Adrenal gland (tissue), 19 donors: ENCODE measurements at places on chromosomes 6 and 20.

DNA sequence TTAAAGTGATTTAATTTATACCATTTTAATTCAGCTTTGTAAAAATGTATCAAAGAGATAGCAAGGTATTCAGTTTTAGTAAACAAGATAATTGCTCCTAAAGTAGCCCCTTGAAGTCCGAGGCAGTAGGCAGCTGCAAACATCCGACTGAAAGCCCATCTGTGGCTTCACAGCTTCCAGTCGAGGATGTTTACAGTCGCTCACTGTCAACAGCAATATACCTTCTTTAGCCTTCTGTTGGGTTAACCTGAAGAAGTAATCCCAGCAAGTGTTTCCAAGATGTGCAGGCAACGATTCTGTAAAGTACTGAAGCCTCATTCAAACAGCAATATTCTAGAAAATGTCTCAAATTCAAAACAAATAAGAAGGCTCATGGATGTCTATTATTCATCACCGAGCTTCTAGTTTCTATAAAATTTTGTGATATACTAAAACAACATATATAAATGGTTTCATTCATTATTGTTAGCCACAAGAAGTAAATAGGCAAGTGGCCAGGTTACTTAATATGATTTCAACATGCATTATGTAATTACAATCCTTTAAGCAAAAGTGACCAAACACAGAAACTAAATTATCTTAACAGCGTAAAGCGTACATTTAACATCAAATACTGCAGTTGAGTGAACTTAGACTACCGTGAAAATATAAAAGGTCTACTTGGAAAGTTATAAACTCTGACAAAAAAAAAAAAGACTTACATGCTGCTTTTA, 115.0 kb downstream of the OGFRL1 start:
- no peak for DNase-seq

GRCh38 chr6:150579611-150580010, 20.1 kb upstream of the PLEKHG1 start:
- peak; percentile 28 for DNase-seq

DNA sequence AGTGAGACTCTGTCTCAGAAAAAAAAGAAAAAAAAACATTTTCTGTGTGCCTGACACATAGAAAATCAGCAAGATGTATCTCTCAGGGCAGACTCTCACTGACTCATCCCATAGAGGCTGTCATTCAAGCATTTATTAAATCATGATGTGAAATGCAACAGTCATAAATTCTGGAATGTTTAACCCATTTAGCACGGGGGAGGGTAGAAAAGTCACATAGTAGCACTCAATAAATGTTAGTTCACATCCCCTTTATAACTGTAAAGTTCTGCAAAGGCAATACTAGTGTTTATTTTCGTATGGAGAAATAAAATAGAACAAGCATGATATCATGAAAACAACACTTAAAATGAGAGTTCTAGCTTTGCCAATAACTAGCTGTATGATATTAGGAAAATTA, 15.5 kb upstream of the CARMIL1 start:
- DNase-seq: no peak

- DNase-seq: no peak
Measured at GRCh38 chr6:51868591-51869355, 218.6 kb downstream of the PKHD1 start.

- DNase-seq: no peak
Measured at GRCh38 chr6:47710295-47710694, 11.9 kb downstream of the ADGRF4 start.

DNA sequence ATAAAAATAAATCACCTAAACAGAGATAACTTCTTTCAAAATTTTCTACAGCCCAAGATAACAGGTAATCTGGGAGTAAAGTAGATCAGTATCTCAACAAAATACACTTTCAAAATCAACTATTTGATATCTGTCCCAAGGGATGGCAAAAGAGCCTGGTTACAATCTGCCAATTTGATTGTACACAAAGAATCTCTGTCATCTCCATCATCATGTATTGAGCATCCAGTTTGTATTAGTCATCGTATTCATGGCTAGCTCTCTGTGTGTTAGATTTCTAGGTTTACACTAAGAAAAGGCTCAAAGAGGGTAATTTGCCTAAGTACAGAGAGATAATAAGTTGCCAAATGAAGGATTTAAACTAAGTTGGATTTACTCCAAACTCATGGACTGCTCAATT, 329.0 kb upstream of the NRSN1 start:
- DNase-seq: no peak

DNA sequence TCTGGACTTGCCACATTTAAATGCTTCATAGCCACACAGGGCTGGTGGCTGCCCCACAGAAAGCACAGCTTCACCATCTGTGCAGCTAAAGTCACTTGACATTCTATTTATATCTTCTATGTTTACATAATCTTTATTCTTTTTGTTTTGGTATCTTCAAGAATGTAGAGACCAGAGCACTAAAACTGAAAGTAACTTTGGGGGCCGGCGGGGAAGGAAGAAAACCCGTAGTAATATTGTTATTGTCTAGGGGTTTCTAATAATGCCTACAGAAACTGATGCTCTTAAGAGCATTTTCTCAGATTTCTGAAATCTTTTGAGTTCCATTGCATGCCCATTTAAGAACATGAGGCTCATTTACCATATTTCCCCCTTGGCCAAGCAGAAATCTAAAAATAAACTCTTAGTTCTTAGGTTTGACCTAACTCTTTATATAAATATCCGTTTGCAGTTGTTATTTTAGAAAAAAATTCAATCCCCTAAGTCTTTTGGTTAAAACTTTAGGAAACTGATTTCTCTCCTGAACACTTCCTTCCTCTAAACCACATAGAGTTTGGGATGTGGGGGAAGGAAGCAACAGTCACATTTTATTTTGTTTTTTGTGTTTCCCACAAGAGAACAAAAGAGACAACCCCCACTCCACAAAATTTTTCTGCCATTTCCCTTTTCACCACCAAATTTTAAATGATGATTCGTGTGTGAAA, 207.6 kb downstream of the OGFRL1 start:
- DNase-seq: no peak

DNA sequence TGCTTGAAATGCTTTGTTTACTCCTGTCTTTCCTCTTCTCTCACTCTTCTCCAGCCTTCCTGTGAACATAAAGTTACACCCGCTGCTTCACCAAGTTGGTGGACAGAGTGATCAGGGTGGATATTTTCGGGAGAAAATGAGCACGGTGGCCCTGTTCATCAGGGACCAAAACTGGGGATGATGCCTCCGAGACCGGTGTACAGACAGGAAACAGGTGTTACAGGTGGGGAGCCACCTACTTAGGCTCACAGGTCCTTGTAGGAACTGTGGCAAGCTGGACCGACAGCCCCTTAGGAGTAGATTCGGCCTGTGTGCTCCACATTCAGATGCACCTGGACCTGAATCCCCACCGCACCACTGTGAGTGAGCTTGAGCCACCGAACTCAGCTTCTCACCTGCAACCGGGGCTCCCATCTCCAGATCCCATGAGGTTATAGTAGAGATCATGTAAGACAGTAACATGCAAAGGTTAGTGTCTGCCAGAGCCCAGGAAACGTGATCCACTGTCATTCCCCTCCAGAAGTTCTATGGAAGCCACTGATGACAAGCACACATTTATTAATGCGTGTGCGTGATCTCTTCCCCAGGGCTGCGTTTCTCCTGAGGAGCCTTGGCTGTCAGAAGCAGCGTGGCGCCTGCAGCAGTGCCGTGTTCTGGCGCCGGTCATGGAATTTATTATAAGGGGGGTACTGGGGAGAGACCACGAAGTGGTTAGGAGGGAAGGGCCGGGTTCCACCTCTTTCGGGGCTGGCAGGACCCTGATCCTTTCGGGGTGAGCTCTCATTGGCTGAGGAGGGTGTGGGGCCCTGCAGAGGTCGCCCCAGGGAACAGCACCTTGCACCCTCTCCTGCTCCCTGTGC, 94.2 kb downstream of the ERMARD start:
- no peak for DNase-seq

DNA sequence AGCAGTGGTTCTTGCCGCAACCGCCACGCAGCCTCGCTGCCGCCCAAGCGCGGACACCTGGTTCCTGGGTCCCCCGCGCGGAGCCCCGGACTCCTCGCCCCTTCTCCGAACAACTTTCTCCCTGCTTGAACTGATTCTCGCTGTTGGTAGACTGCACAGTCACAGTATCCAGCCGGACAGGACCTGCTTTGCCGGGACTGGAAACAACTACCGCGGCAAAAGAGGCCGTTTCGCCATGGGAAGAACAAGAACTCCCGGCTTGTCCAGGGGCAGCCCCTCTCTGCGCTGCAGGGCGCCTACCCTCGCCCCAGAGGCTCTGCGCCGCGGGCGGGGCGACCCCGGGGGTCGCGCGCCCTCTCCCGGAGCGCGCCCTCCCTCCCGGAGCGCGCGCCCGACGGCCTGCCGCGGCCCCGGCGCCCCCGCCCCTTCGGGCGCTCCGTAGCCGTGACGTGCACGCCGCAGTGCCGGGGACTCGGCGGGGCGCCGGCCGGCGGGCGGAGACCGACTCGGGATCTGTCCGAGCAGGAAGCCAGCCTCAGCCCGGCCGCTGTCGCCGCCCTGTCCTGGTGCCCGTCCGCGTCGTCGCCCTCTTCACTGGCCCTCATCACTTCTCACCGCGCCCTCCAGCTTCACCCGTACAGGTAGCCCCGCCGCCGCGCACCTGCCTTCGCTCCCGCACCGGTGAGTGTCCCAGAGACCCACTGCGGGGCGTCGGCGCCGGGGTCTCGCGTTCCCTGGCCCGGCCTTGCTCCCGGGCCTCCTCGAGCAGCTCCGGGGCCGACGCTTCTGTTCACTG, at the start of gene MYO6:
TSS of gene MYO6 (plus strand) at position 497 of the 796 bp plus-strand sequence. CDS start 68,309 bp downstream, outside the sequence.
- DNase-seq: peak; percentile 74

DNA sequence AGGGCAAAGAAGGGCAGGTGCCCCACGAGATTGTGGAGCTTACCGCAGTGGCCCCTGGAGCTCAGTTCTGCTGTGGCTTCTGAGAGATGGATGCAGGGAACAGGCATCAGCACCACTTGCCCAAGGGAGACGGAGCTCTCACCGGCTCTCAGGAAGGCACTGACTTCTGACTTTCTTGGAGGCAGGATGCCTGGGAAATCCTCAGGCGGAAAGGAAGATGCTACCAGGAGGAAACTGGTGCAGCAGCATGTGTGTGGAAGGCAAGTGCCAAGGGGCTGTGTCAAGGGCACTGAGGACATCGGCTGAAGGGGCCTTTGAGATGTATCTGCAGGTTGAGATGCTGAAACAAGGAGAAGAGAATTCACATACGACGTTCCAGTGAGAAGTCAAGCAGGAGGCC, 64.0 kb downstream of the FOXA2 start:
- no peak for DNase-seq

DNA sequence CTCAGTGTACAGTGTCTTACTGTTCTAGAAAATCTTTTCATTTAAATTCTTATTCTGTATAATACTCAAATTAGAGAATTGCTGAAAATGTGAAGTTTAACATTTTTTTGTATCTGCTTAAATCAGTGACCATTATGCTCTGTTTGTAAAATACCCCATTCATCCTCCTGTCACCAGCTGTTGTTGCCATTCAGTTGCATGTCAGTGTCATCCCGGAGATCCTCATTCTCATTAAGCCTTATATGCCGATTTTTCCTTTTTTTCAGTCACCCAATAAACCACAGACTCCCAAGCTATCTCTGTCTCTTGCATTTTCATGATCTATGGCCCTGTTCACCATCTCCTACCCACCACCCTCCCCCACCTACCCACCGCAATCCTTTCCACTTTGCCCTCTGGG, 20.4 kb downstream of the GTF2H5 start:
- DNase-seq: no peak

DNA sequence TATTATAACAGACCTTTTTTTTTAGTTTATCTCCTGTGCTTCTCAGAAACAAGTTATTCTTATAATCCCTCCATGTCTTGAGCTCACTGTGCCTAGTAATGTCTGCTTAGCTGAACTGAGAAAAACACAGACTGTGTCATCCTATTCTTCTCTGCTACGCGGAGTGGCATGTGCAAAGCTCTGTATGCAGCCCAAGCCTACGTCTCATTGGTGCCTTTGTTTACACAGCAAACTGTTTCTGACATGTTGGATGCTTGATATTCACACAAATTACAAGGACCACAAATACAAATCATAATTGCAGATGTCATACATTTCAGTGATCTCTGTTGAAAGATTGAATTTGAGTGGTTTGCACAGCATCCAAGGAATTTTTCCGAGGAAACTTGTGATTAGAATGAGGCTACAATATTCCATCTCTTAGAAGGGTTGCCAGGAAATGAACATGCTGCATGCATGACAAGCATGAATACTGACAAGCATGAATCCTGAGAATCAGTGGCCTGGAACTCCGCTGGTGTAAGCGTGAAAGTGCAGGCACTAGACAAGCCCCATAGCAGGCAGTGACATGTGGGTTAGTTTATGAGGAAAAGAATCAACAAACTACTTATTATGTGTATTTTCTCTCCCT, 128.4 kb upstream of the SGK1 start:
- no peak for DNase-seq

GRCh38 chr6:118544105-118544504, 4.0 kb upstream of the PLN start:
- DNase-seq: no peak

- DNase-seq: no peak
Measured at GRCh38 chr6:87721311-87721710, 19.3 kb upstream of the AKIRIN2 start.

GRCh38 chr6:92485487-92485886, 933.9 kb downstream of the EPHA7 start:
- no peak for DNase-seq

DNA sequence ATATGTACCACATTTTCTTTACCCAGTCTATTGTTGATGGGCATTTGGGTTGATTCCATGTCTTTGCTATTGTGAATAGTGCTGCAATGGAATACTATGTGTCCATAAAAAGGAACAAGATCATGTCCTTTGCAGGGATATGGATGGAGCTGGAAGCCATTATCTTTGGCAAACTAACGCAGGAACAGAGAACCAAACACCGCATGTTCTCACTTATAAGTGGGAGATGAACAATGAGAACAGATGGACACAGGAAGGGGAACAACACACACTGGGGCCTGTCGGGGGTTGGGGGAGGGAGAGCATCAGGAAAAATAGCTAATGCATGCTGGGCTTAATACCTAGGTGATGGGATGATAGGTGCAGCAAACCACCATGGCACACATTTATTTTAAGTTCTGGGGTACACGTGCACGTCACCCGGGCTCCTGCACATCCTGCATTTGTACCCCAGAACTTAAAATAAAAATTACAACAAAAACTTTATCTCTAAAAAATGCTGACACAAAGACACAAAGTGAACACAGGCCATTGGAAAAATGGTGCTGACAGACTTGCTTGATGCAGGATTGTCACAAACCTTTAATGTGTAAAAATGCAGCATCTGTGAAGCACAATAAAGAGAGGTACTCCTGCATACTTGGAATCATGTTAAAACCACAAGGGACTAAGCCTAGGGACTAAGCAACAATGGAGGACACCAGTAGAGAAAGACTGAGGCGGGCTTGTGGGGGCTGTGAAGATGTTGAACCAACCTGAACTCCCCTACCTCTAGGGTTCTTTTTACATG, 48.8 kb downstream of the BCAS1 start:
- no peak for DNase-seq

- no peak for DNase-seq
Measured at GRCh38 chr20:32036252-32036651, 15.8 kb upstream of the HCK start.

DNA sequence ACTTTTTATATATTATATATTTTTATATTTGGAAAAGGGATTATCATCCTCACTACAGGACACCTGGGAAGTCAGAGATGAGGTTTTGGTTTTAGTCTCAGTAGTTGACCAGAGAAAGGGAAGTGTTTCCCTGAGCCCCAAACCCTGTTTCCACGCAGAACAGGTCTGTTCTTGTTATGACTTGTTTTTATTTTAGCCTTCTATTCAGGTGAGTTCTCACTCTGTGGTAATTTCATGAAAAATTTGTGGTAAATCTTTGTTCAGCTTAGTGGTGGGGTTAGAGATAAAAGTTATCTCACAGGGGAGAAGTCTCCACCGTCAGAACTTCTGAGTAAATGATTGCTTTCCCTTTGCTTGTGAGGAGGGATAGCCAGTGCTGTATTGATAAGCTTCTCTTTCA, 224.9 kb downstream of the FARS2 start:
- no peak for DNase-seq
